ENCODE measurements at places on chromosomes 16 and 17.

GRCh38 chr16:74477226-74477625 lies 55.9 kb upstream of the CLEC18B start:
- DNase-seq: no peak

- DNase-seq: no peak
Measured at GRCh38 chr17:10177913-10178505, 20.4 kb downstream of the GAS7 start.

GRCh38 chr16:72036098-72036497 lies 18.2 kb upstream of the HP start:
- no peak for DNase-seq

DNA sequence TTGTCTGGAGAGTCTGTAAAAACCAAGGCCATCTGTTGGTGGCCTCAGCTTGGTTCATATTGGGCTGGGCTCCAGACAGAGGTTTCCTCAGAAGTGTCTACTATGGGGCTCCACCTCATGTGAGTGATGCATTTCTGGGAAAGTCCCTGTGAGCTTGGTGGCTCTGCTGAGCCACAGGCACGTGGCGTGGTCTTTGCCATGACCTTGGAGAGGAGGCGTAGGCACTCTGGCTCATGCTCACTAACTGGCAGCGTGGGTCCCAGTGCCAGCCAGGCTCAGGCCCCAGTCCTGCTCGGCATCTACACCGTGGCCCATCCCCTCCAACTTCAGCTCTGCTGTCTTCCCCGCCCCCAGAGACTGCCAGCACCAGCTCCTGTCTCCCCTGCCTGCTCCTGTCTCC lies 10.7 kb upstream of the SMTNL2 start:
- DNase-seq: no peak

DNA sequence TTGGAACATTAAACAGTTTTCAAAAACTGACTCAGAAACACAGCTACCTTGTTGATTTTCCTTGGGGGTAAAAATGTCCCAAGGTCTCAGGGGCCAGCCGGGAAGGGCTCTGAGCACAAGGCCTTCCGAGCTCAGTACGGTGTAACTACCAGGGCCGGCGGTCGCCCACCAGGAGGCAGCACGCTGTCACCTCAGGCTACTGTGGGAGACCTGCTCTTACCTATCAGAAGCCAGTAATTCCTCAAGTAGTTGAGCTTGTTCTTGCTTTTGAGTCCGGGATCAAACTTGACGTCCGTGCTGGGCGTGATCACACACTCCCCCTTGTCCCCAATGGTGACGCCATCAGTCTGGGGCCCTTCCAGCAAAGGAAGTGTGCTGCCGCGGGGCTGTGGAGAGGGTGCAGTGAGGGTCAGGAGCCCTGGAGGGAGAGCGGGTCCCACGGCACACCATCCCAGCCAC lies 43.4 kb upstream of the ICAM2 start:
- no peak for DNase-seq

- no peak for DNase-seq
Measured at GRCh38 chr17:58875261-58875660, 119.6 kb downstream of the PPM1E start.

- DNase-seq: no peak
Measured at GRCh38 chr16:57127037-57127763, 34.8 kb downstream of the CPNE2 start.

DNA sequence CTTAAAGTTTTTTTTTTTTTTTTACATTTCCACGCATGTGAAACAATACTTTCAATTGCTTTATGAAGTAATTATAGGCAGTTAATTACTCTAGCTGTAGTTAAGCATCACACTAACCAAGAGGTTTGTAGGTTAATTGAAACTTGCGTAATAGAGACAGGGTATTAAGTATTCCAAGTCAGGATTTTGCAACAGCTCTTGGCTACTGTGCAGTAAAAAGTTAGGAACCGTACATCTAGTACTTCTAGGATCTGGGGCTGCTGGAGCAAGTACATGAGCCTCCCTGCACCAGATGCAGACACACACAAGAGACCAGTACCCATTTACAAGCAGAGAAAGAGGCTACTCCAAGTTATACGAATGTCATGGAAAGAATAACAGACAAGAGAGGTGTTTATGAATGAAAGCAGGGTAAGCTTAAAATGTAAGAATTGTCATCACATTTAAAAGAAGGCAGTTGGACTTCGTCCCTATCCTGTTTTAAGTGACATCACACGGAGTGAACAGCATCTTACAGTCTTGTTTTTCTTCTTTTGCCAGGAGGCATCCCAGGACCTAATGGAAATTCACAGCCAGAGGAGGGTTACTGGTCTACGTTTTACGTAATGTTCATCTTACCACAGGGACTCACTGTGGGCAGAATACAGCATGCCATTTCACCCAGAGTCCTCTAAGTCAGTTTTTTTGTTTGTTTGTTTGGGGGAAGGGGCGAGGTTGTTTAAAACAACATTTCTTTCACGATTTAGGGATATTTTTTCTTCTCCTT lies 379.6 kb upstream of the PSMD7 start:
- DNase-seq: no peak

DNA sequence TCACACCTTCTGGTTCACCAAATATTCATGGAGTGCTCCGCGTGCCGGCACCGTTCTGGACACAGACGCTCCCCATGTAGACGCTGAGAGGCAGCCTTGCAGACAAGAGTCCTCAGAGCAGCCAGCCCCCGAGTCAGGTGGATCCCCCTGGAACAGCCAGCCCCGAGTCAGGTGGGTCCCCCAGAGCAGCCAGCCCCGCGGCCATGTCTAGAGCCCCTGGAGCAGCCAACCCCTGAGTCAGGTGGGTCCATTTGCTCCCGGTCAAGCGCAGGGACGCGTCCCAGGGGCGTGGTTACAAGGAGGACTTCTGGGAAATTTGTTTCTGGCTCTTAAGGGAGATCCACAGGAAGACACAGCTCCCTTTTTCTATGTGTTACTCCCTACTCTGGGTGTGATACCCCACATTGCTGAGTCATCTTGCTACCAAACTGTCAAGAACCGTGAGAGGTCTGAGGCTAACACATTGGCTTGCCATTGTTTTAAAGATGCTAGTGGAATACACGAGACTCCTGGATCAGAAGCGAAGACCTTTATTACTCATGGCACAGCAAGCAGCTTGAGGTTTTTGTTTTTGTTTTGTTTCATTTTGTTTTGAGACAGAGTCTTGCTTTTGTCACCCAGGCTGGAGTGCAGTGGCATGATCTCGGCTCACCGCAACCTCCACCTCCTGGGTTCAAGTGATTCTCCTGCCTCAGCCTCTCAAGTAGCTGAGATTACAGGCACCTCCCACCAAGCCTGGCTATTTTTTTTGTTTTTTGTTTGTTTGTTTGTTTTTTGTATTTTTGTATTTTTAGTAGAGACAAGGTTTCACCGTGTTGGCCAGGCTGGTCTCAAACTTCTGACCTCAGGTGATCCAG lies 43.3 kb upstream of the CBFA2T3 start:
- DNase-seq: no peak

DNA sequence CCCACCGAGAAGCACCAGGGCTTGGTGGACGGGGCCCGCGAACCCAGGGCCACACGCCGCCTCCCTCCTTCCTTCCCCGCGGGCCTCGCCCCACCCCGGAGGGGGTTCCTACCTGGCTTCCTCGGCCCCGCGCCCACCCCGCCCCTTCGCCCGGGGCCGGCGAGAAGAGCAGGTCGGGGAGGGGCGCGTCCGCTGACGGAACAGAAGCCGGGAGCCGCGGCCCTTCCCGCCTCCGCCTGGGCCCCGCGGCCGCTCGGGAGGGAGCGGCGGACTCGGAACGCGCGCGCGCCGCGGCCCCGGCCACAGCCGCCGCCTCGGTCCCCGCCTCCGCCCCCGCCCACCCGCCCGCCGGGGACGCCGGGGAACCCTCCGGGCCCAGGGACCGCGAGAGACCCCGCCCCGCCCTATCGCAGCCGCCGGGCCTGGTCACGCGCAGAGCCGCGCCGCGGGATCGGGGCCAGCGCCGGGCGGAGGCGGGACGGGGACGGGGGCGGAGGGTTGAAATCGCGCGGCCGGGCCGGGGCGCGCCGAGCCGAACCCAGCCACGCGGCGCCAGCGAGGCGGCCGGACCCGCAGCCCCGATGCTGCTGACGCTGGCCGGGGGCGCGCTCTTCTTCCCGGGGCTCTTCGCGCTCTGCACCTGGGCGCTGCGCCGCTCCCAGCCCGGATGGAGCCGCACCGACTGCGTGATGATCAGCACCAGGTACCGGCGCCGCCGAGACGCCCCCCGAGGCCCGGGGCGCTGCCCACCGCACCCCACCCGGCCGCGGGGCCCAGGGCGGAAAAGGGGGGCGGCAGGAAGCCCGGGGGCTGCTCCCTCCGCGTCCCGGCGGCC lies at the start of gene TLCD3A:
Gene TLCD3A (plus strand): TSS at position 530 of the 835 bp plus-strand sequence. CDS start 52 bp downstream, at position 582.
- no peak for DNase-seq

GRCh38 chr17:75012346-75013091 lies at the start of gene MRPL58:
TSS of gene MRPL58 (plus strand) at chr17:75012670. CDS start at chr17:75012687, 17 bp downstream.
- DNase-seq: peak; percentile 50

- no peak for DNase-seq
Measured at GRCh38 chr17:82388223-82388921, 16.8 kb downstream of the UTS2R start.

DNA sequence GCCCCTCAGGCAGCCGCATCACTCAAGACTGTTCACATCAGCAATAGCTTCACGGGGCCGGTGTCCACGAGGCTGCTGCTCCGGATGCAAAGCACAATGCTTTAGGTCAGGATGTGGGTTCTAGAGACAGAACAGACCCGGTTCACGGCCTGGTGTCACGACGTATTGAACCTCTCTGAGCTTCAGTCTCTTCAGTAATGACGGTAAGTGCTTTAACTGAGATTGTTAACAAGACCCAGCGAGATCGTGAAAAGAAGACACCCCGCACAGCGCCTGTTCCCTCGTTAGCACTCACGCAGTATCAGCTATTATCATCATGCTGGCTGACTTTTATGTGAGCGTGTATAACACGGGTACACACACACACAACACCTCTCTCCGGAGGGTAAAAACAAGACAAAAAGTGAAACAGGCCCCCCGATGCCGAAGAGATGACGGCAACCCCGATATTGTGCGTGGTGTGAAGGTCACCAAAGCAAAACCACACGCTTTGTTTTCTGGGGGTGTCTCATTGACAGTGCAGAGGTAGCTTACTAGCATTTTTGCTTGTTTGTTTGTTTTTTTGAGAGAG lies 21.4 kb upstream of the ABR start:
- no peak for DNase-seq

GRCh38 chr16:31487720-31488467 lies 5.0 kb downstream of the SLC5A2 start:
- peak; percentile 20 for DNase-seq

- no peak for DNase-seq
Measured at GRCh38 chr16:83728492-83728891, 79.3 kb upstream of the HSBP1 start.

- DNase-seq: no peak
Measured at GRCh38 chr17:12730931-12731521, 58.3 kb upstream of the ARHGAP44 start.

DNA sequence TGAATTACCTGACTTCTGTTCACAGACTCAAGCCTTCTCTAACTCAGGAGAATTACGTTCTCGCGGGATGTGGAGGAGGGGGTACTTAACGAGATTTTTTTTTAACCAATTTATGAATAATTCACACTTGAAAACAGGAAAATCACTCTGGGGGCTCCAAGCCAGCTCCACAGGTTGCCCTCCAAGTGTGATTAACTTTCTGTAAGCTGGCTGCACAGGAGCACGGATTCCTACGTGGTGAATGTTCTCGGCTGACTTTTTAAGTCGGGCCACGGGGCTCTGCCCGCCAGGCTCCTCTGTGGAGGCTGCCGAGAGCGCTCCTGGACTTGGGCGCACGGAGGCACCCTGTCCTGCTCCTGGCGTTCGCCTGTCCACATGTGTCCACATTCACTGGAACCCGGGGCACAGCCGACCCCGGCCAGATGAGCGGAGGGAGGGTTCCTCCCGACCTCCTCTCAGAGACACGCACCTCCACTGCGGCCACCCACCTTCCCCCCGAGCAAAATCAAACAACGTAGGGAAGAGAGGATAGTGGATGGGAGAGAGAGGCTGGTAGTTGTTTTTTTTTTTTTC lies 147.1 kb upstream of the CHMP6 start:
- no peak for DNase-seq

DNA sequence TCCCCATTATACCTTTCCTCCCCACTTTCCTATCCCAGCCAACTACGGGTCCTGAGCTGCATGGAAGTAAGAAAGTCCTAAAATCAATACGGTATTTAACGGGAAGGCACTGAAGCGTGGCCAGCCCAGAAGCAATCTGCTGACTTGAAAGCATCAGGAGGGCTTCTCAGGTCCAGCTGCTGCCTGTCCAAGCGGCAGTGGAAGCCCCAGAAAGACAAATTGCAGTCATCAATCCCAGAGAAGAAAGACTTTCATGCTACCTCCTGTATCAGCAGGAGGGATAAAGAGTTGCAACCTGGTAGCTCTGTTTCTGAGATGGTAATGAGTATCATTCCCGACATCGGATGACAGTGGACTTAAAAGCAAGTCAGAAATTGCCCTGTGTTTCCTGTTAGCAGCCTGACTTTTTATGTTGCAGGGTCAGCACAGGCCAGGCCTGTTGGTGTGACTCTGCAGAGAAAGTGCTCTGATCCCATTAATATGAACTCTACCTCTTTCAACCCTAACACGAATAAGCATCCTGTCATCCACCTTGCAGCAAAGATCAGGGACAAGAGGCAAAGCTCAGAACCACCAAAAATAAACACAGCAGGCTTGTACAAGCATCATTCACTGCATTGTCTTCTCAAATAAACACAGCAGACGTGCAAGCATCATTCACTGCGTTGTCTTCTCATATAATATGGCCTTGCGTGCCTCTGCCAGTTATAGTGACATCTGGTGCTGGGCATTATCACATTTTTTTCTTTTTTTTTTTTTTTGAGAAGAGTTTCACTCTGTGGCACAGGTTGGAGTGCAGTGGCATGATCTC lies 358.6 kb upstream of the CDH11 start:
- peak; percentile 66 for DNase-seq

DNA sequence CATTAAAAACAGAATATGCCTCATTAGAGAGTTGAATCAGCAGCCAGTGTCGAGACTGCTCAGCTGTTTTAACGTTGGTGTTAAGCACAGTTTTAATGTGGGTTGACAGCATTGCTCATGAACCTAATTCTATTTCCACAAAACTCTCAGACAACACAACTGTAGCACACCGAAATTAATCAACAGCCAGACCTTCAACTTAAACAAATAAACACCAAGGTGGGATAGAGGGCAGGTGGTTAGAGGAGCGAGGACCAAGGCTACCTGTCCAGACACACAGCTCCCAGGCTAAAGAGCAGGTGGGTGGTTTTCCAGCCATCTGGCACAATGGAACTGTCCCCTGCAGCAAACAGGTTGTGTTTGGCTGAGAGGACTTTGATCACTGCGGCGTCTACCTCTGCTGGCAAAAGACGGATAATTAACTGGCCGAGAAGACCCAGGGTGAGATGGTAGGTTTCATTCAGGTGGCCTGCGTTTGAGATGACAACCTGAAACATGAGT lies 69.6 kb upstream of the ATP2A3 start:
- DNase-seq: no peak

DNA sequence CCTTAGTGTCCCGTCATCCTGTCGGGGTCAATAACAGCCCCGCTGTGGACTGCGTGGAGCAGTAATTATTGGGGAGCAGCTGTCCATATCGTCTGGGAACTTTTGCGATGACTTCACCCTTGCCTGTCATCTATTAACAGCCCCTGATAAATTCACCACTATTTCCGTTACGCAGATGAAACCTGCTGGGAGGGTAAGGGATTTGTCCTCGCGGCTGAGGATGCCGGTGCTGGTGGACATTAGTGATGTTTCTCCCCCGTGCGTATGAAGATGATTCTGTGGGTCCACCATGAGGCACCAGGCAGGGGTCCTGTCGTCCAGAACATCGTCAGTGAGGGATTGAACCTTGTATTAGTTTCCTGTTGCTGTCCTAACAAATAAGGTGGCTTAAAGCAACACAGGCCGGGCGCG lies 1.0 kb downstream of the FLYWCH2 start:
- no peak for DNase-seq

- no peak for DNase-seq
Measured at GRCh38 chr17:76150712-76151622, 9.9 kb upstream of the FOXJ1 start.

GRCh38 chr17:67477687-67478086 lies 100.6 kb downstream of the PITPNC1 start:
- no peak for DNase-seq

All from NCI-H1694 (cell line).